Panc1 (cell line): ENCODE measurements at places on chromosomes 6 and 20. TPM values are rescaled to one million over a fixed set of nuclear protein-coding genes. Genes with fewer than 3 reads are reported as not detected.

GRCh38 chr6:38508286-38508685 is 131.4 kb downstream of the BTBD9 start:
- no peak for DNase-seq

PRSS35 gene
- total RNA-seq, result 0.10 TPM

DNA sequence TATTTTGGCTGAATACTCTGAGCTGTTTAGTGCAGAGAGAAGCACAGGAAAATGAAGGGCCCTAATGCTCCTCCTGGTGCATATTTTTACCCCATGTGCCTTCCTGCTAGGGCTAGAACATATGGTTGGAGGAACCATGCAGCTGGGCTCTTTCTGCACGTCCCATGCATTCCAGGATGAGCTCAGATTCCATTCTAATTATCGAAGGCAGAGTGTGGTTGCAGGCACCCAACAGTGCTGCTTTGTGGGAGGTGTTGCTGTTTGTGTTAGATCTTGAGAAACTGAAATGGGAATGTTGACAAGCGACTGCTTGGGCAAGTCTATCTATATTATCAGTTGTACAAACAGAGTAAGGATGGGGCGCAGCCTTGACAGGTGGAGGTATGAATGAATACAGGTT is 419.5 kb downstream of the DHX35 start:
- no peak for DNase-seq

- no peak for DNase-seq
Measured at GRCh38 chr6:17886891-17887290, 100.5 kb downstream of the KIF13A start.

MDFI gene
- total RNA-seq, result 0.54 TPM

GRCh38 chr6:41470029-41470330 is 76.2 kb upstream of the FOXP4 start:
- DNase-seq, result no peak

DNA sequence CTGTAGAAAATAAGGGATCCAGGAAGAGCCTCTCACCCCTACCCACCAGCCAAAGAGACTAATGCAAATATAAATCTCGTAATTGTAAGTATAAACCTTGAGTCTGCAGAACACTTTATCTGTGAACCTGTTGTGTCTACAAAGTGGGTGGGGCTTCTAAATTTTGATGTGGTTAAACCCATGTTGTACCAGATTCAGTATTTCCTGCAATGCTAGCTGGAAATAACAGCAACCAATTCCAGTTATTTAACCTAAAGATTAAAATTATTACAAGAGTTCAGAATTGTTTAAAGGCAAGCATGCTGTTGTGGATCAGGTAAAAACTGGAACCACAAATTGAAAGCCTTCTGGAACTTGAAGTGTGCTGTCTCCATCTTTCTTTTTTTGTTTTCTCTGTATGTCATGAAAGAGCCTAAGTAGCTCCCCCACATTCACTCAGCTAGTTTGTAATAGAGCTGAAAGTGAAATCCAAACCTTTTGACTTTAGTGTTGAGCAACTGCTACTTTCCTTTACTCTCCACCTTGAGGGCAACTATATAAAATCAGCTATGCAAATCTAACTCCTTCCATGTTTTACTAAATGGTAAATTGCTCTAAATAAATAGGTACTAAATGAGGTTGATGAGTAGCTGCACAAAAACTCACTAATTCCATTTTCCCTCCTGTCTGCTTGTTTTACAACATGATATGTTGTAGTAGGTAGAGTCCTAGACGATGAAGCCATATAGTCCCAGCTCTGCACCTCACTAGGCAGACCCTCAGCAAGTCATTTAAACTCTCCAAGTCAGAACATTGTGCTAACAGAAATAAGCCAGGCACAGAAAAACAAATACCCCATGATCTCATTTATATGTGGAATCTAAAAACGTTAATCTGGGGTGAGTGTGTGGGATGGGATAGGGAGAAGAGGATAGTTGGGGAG is 17.9 kb upstream of the THEMIS start:
- no peak for DNase-seq

- no peak for DNase-seq
Measured at GRCh38 chr6:118588626-118589025, 40.5 kb downstream of the PLN start.

DNA sequence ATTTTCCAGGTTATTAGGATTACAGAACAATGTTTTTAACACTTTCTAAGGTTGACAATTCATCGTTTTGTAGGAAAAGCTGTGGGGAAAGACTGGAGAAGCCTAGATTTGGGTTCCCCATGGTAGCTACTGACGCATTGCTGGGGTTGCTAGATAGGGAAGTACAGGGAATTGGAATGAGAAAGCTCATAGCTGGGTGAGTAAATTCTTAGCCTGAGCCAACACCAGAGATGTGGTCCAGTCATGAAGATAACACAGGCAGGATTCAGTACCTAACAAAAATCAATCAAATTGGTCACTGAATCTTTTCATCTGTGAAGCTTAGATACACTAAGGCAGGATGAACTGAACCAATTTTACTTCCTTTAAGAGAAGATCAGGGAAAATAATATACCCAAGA is 35.7 kb downstream of the RIN2 start:
- no peak for DNase-seq

DNA sequence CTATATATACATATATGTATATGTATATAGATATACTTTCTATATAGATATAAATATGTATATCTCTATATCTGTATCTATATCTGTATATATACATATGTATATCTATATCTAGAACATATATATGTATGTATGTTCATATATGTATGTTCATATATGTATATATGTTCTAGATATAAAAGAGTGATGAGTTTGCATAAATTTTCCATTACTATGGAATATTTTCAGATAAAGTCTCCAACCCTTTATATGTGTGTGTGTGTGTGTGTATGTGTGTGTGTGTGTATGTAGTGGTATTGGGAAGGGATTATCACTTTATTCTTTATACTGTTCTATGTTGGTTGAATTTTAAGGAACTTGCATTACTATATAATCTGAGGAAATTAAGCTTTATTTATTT is 33.3 kb downstream of the SYNE1 start:
- DNase-seq, result no peak

DNA sequence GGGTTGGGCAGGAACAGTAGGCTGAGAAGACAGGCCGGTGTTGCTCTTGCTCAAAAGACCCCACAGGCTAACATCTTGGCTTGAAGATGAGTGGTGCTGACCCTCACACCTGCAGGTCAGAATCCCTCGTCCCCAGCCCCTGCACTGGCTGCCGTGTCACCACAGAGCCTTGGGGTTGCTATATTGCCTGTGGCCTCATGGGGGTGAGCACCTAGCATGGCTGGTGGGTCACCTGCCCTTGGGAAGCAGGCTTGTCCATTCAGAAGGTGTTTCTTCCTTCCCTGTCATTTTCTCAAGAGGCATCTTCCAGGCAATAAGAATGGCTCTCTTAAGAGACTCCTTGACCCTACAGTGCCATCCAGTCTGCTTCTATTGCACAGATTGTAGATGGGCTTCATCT is 7.7 kb downstream of the SLC22A16 start:
- DNase-seq, result no peak

TSHZ2 gene
- 0.36 TPM for total RNA-seq

DNA sequence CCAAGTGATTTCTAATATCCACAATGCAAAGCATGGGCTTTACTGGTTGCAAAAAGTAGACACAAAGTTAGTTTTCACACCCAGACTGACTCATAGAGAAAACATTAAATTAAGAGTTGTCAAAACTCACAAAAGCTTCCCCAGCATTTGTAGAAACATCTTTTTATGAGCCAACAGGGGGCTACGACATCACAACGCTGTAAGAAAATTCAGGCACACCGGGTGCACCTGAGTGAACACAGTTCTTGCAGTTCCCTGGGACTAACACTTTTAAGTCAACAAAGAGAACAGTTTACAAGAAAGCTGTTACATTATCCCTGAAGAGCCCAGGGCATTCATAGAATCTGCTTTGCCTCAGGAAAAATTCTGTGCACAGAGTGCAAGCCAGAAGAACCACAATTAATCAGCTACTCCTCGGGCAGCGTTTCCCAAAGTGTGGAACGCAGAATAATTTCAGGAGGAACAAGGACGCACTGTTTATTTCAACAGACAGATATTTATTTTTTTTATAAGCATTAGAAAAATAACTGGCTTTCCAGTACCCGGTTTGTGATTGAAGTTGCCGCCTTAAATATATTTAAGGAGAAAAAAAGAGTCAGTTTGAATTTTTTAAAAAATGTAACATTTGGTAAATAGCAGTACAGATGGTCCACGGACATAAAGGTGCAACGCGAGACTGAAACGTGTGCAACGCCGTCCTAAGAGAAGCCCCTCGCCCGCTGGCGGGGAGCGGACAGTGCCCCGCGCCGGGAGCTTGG is 1.2 kb downstream of the NCOA5 start:
- DNase-seq, result no peak

- DNase-seq, result no peak
Measured at GRCh38 chr20:64149141-64149540, 15.1 kb upstream of the MYT1 start.

SLC22A7 gene
- total RNA-seq, result not detected

- no peak for DNase-seq
Measured at GRCh38 chr6:104326173-104327001, 533.3 kb downstream of the HACE1 start.

CRISP3 gene
- total RNA-seq, result not detected

PRDM1 gene
- 2.6 TPM for total RNA-seq

HLA-DMB gene
- total RNA-seq, result 0.44 TPM

EPB41L1 gene
- 8.6 TPM for total RNA-seq

KIFC1 gene
- total RNA-seq, result 81.8 TPM

RGL2 gene
- 84.4 TPM for total RNA-seq

DNA sequence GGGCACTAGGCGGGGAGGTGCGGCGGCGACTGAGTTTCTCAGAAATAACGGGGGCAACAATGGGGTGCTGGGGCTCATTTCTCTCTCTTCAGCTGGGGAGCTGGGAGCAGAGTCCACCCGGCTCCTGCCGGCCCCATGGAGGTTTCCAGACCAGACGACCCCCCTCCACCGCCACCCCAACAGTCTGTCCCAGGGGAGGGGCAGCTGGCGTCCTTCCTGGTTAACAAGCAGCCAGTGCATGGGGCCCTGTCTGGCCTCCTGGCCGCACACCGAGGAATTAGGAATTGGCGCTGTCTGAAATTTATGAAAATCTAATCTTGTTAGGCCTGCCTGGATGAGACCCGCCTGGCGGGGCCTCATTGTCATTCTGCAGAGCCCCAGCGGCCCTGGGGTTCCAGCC is 42.4 kb downstream of the PMEPA1 start:
- no peak for DNase-seq

- no peak for DNase-seq
Measured at GRCh38 chr20:15178581-15178980, 841.2 kb upstream of the FLRT3 start.

GRCh38 chr6:37033255-37033654 is 27.8 kb downstream of the FGD2 start:
- no peak for DNase-seq

- no peak for DNase-seq
Measured at GRCh38 chr6:25179051-25179778, 100.0 kb upstream of the CARMIL1 start.

DST gene
- total RNA-seq, result 230 TPM

IPCEF1 gene
- 0.28 TPM for total RNA-seq

DNA sequence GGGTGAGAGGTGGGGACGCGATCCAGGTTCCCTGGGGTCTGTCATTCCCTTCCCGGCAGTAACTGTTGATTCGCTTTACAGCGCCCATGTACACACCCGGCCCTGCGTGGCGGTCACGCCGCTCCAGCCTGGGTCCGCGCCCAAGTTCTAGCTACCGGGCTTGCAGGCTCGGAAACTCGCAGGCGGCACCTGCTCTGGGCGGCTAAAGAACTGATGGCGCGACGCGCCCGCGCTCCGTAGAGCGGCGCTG is 1.4 kb upstream of the POU3F2 start:
- no peak for DNase-seq

GRCh38 chr20:25380945-25381614 is 9.6 kb downstream of the ABHD12 start:
- no peak for DNase-seq

DNA sequence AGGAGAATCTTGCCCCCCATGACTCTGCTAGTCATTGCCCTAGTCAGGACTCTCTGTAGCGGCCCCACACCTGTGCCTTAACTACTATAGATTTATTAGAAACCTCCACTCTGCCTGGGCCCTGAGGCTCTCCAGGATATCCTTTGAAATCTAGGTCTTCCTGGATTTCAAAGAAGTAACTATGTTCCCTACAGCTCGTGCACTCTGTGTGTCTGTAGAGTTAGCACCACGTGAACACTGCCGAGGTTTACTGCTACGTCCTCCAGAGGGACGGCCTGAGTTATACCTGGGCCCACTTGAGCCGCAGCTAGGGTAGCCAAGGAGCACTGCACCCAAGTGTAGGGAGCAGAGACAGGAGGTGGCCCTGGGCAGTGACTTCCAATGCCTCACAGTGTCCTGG is 19.8 kb downstream of the GLP1R start:
- DNase-seq, result no peak

DNA sequence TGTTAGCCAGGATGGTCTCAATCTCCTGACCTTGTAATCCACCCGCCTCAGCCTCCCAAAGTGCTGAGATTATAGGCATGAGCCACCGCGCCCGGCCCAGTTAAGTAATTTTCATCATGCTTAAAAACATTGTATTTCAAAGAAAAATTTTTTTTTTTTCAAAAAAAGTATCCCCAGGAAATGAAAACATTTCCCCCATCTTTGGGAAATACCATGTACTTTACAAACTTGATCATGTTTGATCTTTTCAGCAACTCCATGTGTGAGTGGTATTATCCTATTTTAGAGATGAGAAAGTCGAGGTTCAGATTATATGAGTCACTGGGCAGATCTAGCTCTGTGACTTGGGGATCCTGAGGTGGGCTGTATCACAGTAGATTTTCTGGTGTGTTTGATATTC is 11.8 kb downstream of the CHMP4B start:
- no peak for DNase-seq

GNMT gene
- 0.72 TPM for total RNA-seq

GRCh38 chr6:11043961-11044711 is at the start of gene ELOVL2:
Gene ELOVL2 (minus strand): TSS chr6:11044305. CDS start chr6:11044230, 75 bp downstream.
- no peak for DNase-seq

TRDN gene
- not detected for total RNA-seq

ANKRD66 gene
- not detected for total RNA-seq

ARFGEF3 gene
- total RNA-seq, result 1.5 TPM

GRCh38 chr6:138434925-138435324 is 30.9 kb downstream of the HEBP2 start:
- no peak for DNase-seq

GRCh38 chr6:126307849-126308248 is 32.1 kb upstream of the CENPW start:
- no peak for DNase-seq
